SK-N-SH treated with all-trans-retinoic acid at 6 μM for 48 hours (cell line): ENCODE measurements at places on chromosomes 6 and 20.
A peak's percentile ranks its signal among the peaks of the same experiment; 100 is the strongest.

DNA sequence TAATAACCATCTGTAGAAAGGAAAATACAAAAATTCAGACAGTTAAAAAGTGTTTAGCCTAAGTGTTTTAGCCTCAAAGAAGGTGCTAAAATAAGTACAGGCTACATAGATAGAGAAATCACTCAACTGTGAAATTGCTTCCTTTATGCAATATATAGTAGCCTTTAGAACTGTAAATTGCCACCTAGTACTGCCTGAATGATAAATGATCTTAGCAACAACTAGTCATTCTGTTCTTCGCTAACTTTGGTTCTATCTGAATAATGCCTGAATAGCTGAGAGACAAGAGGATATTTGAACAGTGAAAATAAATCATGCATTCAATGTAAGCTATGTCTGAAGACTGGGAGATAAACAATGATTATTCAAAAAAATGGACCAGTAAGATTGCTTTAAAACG is 603.3 kb upstream of the PTCHD4 start:
- no peak for ATAC-seq

- peak; percentile 25 for ATAC-seq
Observed at GRCh38 chr6:117544716-117545115, 57.6 kb downstream of the GOPC start.

- ATAC-seq = peak; percentile 83
Observed at GRCh38 chr6:73803562-73804241, 107.7 kb downstream of the CD109 start.

DNA sequence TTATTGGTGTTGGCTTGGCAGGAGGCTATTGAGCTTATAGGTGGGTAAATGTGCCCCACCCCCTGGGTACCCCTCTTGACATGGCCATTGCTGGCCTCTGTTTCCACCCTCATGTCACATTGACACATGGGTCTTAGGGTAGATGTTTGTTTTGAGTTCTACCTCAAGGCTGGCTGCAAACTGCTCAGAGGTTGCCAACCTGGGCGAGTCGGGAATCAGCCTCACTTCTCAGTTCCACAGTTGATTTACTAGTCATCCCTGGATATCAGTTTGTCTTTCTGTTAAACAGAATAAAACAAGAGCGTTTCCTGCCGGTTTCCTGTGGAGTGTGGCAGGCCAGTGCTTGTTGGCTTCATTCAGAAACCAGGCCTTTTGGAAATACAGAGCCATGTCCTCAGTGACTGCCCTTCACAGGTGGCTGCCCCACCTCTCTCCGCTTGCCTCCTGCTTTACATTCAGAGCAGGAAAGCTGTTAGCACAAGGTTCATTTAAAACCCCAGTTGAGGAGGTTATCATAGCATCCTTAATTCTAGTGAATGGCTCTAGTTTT is 105.6 kb downstream of the TCP11 start:
- ATAC-seq = no peak

DNA sequence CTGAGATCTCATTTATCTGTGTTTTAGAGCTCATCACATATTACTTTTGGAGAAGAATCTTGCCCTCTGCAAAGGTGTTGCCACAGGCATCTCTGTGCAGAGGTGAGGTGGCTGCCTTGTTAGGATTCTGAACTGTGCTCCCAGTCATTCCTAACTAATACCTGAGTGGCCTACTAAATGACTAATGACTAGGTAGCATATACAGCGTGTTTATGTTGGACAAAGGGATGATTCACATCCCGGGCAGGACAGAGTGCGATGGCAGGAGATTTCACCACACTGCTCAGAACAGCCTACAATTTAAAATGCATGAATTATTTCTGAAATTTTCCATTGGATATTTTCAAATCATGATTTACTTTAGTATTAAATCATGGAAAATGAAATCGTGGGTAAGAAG is 23.1 kb upstream of the CGA start:
- ATAC-seq = no peak

DNA sequence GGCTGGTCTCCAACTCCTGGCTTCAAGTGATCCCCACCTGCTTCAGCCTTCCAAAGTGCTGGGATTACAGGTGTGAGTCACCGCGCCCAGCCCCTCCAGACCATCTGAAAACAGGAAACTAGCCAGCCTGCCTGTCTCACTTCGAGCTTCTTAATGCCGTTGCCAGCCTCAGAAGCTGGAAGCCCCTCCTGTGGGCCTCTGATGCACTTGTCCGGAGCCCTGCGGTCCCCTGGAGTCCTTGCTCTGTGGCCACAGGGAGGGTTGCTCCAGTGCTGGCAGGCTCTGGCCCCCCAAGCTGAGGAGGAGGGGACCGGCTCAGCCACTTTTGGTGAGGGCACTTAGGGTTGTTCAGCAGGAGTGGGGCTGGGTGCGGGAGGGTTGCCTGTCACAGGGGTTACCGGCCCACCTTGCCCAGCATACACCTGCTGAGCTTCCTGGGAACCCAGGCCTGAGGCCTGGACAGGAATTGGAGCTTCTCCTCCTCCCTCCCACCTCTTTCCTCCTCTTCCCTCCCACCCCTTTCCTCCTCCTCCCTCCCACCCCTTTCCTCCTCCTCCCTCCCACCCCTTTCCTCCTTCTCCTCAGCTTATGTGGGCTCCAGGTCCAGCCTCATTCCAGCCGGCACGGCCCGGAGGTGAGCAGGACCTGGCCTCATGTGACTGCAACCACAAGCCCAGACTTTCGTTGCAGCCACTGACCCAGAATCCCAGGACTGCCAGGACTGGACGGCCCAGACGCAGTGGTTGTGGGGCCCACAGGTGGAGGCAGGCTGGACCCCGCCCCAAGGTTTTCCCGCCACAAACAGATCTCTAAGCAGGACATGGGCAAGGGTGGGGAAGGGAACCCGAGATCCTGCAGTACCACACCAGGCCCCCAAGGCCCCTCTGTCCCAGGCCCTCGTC is 9.4 kb upstream of the BIRC7 start:
- ATAC-seq = no peak

GRCh38 chr6:105954148-105954547 is 132.0 kb upstream of the PRDM1 start:
- ATAC-seq = no peak

DNA sequence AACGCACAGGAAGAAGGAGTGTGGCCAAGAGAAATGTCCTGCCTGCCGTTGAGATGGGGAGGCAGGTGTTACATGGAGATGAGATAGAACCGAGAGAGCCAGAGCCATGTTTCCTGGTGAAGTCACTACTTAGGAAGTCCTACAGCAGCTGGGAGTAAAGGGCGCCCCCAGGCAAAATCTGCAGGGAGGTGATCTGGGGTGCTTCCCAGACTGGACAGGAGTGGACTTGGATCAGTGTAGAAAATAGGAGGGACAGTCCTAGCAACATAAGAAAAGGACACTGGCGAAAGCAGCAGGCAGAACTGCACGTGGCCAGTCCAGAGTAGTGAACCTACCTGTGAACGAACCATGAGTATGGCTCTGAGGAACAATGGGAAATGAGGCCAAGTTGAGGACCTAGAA is 85.3 kb downstream of the CD164 start:
- no peak for ATAC-seq

DNA sequence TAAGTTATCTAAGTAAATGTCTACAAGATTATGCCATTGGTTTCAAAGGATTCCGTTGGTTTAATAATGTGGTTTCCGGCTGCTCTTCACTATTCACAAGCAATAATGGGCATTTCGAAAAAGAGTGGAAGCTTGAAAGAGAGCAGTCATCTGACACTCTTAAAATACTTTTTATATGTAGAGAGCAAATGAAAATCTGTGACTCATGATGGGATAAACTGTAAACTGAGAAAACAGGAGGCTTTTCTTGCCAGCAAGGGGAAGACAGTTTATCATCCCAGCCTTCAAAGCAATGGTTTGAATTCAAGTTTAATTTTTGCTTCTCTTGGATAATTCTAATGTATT is 145.7 kb downstream of the KHDC1L start:
- peak; percentile 87 for ATAC-seq

GRCh38 chr6:156953479-156954146 is 176.4 kb downstream of the ARID1B start:
- ATAC-seq = peak; percentile 91
